ENCODE measurements at places on chromosomes 2 and 18. TPM values are rescaled to one million over a fixed set of nuclear protein-coding genes. Genes with fewer than 3 reads are reported as not detected.

The COL5A2 gene
- total RNA-seq = 4.6 TPM

DNA sequence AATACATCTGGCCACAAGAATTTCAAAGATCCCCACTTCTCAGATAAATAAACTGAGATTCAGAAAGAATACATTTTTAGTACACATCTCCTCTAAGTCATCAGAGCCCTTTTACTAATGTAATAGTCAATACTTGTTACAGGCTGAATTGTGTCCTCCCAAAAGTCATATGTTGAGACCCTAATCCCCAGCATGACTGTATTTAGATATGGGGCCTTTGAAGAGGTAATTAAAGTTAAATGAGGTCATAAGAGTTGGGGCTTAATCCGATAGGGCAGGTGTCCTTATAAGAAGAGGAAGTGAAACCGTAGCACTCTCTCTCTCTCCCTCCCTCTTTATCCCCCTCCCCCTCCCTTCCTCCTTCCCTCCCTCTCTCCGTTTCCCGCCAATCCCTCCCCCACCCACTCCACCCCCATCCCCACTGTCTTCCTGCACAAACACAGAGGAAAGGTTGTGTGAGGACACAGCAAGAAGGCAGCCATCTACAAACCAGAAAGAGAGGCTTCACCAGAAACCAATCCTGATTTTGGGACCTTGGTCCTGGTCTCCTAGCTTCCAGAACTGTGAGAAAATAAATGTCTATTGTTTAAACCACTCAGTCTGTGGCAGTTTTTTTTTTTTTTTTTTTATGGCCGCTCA, 66.6 kb upstream of the ZNF397 start:
- DNase-seq = no peak

- DNase-seq = no peak
Measured at GRCh38 chr2:208320686-208321085, 54.6 kb downstream of the PIKFYVE start.

DNA sequence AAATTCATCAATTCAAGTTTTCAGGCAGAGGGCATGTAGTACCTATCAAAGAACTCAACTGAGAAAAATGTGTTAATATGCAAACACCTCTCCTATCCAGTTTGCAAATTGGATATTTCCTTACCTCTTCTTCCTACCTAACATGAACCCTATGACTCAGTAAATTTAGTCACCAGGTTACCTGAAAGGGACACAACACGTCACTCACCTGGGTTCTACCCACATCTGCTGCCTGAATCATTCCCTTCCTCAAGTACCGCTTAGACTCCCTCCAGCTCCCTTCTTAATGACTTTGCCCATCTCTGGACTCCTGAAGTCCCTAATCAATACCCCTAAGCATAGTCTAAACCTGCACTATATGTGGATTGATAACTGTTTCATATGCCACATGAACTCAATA, 10.4 kb downstream of the ANKRD44 start:
- no peak for DNase-seq
